ENCODE measurements at places on chromosomes 12 and 14. TPM values are rescaled to one million over a fixed set of nuclear protein-coding genes. Genes with fewer than 3 reads are reported as not detected.

GRCh38 chr12:49961111-49961922 lies at the start of gene AQP5:
Gene AQP5, plus strand, starts transcription at chr12:49961872. Its CDS starts 146 bp downstream, at chr12:49962018.
- DNase-seq, result no peak

DNA sequence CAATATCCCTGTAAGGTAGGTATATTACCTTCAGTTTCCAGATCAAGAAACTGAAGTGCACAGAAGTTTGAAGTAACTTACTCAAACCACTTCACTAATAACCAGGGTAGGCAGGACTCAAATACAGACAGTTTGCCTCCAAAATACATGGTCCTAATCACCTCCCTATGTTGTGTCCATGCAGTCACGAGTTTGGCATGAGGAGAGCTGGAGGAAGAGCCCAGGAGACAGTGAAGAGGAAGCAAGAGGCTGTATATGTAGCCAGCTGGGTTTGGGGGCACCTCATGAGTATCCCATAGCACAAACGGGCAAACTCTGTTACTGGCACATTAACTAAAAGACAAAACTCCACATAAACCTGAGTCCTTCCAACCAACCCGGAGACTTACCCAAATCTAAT lies 79.2 kb downstream of the DUSP16 start:
- DNase-seq, result no peak

DNA sequence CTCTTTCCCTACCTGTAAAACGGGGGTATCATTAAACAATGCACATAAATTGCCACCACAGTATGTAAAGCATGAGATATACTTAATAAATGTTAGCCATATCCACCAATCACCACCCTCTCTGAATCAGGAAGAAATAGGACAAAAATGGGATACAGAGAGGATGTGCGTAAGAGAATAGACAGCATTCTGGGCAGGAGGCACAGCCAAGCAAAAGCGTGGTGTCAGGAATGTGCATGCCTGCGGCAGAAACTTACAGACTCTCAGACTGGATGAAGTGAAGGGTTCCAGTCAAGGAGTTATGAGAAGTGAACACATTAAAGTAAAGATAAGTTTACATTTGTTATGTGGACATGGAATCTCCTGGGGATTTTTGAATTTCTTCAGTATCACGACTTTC lies 121.7 kb upstream of the MDM1 start:
- no peak for DNase-seq

GRCh38 chr12:105921872-105922669 lies 216.7 kb downstream of the NUAK1 start:
- DNase-seq, result peak; percentile 48

DNA sequence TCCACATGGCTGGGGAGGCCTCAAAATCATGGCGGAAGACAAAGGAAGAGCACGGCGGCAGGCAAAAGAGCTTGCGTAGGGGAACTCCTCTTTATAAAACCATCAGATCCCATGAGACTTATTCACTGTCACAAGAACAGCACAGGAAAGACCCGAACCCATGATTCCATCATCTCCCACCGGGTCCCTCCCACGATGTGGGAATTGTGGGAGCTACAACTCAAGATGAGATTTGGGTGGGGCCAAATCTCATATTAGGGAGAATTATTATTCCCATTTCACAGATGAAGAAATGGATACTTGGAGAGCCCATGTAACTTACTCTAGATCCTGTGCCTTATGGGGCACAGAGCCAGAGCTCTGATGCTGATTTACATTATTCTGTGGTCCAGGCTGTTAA lies 322.6 kb downstream of the PCNX1 start:
- no peak for DNase-seq

DNA sequence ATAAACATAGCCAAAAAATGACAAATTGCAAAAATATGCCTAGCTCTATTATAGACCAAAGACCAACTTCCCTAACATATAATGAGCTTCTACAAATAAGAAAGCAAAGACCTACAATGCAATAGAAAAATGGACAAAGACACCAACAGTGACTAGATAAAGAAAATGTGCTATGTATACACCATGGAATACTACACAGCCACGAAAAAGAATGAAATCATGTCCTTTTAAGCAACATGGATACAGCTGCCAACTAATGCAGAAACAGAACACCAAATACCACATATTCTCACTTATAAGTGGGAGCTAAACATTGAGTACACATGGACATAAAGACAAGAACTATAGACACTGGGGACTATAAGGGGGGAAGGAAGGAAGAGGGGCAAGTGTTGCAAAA lies 10.9 kb upstream of the PCNX1 start:
- no peak for DNase-seq

DNA sequence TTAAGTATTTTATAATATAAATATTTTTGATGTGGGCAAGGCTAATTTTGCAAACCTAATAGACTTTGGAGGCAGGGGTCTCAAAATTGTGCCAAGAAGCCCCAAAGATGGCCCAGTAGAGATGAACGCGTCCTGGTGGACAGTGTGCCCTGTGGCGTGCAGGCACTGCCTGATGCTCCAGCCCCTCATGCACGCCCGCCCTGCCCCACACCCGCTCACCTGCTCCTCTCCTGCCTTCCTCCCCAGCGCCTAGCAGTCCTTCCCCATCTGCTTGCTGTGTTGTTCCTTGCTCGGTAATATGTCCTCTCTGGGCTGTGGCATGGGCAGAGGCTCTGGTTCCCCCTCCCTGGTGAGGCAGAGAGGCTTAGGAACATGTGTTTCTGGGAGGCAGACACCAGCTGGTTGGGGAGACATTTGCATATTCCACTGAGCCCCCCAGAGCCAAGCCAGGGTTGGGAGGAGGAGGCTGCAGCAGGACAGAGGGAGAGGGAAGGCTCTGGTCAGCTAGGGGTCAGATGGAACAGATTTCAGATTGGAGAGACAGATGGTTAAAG lies 46.8 kb upstream of the GPATCH2L start:
- DNase-seq, result no peak

GRCh38 chr14:22981876-22982476 lies 375 bp downstream of the AJUBA start:
- DNase-seq, result no peak

DNA sequence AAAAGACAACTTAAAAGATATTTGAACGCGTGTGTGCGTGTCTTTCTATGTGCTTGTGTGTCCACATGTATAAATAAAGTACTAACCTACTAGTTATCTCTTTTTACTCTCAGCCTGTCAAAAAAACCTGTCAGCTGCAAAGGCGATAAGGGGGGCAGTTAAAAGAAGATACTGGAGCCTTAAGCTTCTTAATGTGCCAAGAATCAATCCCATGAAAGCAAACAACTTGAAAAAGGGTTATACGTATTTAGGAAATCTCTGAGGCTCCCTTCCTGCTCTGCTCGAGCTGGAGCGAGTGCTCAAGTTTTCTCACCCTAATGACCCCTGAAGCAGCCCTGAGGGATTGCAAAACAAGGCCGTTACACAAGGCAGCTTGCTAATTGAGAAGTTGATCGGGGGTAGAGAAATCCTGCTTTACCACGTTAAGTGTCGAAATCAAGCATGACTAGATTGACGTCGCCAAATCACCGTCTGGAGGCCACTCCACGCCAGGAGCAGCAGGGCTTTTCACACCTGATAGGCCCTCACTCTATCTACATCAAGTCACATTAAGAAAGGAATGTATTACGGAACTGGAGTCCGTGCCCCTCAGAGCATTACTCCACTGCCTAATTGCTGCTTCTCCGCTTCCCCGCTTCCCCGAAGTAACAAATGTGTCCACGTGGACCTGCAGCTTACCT lies 32.4 kb downstream of the LMO3 start:
- DNase-seq, result peak; percentile 49

DNA sequence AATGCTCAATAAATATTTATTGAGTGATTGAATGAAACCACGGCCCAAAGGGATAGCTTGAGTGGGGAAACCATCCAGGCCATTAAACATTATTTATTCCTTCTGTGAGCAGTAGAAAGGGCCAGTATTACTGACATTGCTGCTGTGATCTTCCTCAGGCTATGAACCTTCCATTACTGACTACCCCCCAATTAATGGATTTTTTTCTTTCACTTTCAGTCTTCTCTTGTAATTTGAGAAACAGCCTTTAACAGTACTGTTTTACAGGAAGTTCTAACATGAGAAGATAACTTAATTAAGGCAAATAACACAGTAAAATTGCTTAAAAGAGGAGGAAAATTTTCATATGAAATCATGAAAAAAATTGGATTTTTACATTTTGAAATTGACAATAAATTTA lies 629.5 kb downstream of the TRHDE start:
- no peak for DNase-seq

DNA sequence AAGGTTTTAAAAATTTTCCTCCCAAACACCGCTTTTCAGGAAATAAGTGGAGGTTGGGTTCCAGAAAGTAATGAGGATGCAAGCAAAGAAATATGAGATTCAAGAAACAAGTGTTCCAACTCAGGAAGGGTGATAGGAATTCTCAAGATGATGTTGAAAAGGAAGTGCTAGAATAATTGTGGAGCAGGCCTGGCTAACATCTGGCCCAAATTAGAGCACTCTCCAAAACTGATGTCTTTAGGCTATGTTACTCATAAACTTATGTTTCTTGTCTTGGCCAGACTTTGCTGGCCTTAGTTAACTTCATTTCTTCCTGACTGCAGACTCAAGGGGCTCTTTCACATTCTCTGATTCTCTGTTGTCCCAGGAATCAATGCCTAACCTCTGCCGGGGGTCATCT lies 116.3 kb downstream of the TMTC3 start:
- no peak for DNase-seq

GRCh38 chr12:108858311-108859074 lies 1.1 kb upstream of the SSH1 start:
- no peak for DNase-seq

DNA sequence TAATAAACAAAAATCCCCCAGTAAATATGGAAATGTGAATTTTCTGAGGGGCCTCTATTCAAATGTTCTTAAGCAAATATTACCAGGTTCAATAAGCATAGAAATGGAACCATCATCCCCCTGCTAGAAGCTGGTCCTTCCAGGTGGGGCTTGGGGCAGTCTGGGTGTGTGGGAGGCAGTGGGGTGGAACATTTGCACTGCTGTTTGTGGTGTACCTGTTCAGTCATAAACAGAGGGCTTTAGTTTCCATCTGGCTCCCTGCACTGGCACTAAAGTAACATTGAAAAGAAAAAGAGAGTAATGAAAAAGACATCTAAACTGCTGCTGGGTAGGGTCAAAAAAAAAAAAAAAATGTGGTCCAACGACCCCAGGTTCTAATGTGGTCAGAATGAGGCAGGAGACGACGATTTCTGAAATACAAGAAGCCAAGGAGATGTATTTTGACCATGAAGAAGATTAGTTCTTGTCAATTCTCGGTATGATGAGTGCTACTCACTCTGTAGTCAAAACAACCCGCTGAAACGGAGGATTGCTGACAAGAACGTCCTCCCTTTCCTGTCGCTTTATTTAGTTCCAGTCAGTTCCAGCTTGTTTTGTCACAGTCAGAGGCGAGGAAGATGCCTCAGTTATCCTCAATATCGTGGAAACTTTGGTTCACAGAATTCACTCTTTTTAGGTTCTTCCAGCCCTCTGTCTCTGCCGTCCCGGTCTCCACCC lies 44.2 kb upstream of the MANSC4 start:
- DNase-seq, result no peak

DNA sequence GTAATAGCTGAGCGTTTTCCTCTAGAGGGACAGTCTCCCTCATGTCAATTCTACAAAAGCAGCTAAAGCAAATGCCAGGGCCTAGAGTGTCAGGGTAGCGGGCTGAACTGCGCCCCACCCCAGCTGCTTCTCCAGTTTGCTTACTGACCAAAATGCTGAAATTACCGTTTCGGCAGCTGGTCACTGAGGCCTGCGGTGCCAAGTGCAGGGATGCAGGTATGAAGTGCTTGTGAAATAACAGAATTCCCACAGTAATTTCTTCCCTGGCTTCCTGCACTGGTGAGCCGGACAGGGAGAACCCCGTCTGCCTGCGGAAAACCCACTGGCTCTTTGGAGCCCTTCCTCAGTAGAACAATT lies 19.1 kb downstream of the PSMC1 start:
- DNase-seq, result no peak

DNA sequence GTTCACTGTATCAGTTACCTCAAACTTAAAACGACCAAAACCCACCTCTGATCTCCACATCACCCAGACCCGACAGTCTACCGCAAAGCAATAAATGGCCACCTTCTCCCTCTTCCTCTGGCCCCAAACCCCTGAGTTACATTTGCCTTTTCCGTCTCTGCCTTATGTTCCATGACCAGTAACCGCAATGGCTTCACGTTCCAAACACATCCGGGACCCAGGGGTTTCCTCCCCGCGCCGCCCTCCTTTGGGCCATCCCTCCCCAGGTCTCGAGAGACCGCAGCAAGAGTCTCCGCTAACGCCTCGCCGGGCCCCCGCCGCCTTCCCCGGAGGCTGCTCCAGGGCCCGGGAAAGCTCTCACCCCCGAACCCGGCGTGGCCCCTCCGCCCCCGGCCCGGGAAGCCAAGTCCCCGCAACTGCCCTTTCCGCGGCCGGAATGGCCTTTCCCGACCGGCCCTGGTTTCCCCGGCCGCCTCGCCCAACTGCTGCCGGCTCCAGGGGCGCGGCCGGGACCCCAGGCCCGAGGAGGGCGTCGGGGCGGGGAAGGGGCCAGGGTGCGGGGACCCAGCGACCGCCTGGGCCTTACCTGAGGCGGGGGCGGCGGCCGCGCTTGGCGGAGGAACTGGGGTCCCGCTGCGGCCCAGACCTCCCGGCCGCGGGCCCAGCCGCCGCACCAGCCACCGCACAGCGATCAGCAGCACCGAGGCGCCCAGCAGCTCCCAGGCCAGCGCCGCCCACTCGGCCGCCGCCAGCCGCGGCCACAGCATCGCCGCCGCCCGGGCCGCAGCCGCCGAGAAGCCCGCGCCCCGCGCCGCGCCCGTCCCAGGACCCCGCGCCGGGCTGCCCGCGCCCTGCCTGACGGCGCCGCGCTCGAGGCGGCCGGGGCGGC lies at the start of gene ANKLE2:
ANKLE2 (minus strand) TSS at position 801 of the 889 bp plus-strand sequence; CDS start at position 767, 34 bp downstream.
- DNase-seq, result peak; percentile 75

DNA sequence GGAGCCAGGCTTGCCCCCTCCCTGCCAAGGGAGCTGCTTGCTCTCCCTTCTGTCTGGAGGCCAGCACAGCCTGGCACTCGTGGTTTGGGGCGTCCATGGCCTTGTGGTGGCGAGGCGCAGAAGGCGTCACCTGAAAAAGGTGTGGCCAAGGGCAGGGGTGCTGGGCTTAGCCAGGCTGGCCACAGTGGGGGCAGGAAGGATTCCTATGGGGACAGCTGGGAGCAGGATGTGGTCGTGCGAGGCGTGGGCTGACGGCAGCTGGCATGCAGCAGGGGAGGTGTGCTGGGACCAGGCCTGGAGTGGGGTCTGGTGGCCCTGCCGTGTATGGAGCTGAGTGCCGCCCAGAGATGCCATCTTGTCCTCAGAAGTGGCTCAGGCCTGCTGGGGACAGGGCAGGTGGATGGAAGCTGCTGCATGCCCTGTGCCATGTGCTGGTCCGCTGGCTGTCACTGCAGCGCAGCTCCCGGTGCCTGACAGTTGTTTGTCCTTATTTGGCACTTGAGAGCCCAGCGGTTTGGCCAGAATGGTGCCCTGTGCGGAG lies 30.0 kb downstream of the SH2B3 start:
- peak; percentile 44 for DNase-seq

The SERPINA3 gene
- total RNA-seq, result 55.2 TPM

The RND1 gene
- total RNA-seq, result 0.11 TPM

The DLST gene
- 205 TPM for total RNA-seq

The CMA1 gene
- total RNA-seq, result 1.9 TPM

The ST8SIA1 gene
- total RNA-seq, result 3.3 TPM

The LRFN5 gene
- 1.2 TPM for total RNA-seq

The XRCC3 gene
- total RNA-seq, result 2.6 TPM

The GNS gene
- total RNA-seq, result 97.9 TPM

Measured in Right ventricle myocardium superior (tissue), 1 donor.